Esophagus muscularis mucosa (tissue), 4 donors: ENCODE measurements at places on chromosomes 16 and 17. TPM values are rescaled to one million over a fixed set of nuclear protein-coding genes. Genes with fewer than 3 reads are reported as not detected.

Gene TXNDC11
- 40.4 TPM for total RNA-seq

Gene SMCR8
- 13.3 TPM for total RNA-seq

Gene TAT
- not detected for total RNA-seq

Gene ZP2
- total RNA-seq: not detected

Gene OR2C1
- total RNA-seq: not detected
